ENCODE measurements at places on chromosomes 5 and 9.
A peak's percentile ranks its signal among the peaks of the same experiment; 100 is the strongest.

DNA sequence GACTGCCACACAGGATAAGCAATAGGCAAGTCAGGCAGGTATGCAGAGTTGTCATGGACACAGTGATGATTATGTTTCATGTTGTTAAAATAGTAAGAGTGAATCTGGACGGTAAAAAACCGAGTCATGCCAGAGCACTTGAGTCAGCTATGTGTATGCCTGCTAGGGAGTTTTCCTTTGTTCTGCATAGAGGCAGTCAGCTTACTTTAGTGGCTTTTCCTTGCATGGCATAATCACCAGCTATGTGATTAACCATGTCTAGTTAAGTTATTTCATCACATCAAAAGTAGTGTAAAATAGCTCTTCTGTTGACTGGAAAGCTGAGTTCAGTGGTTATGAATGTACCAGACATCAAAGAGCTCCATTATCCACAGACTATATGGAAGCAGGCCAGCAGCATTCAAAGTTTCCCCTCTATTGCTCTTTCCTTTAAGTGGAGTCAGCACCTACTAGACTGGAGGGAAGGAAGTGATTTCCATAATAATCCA, 989.8 kb downstream of the TLE1 start:
- no peak for DNase-seq

DNA sequence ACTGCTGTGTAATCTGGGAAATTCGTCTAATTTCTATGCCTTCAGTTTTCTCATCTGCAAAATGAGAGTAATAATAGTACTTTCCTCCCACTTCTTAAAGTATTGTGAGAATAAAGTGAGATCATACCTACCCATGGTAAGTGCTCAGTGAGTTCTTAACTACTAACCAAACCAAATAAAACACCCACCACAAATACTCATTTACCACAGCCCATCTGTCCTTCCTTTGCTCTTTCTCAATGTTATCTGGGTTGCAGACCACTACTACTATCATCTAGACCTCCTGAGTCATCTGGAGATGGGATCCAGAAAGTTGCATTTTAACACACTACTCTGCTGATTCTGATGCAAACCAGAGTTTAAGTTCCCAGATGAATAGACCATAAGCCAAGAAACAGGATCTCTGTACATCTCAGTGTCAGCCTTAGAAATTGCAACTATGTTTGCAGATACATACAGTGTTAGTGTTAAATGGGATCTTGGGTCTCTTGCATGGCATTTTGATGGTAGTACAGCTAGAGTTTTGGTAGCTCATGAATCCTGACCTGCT, 105.4 kb upstream of the ATP10B start:
- no peak for DNase-seq

DNA sequence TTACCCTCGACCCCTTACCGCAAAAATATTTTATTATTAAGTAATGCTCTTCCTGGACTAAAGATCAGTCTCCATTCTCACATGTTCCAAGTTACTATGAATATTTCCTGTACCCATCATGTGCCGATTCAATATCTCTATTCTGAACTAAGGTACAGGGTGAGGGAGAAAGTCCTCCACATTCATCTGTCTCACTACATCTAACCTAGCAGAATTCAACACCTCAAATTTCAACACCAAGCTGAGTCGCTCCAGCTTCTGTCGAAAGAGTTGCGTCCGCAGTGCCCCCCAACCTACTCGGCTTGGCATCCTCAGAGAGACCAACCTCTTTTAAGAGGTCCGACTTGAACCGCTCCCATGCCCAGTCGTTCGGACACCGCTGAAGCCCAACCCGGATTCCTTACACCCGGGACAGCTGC, 1.0 kb downstream of the CERT1 start:
- DNase-seq: peak; percentile 38

GRCh38 chr9:118008246-118008645, 304.0 kb downstream of the TLR4 start:
- DNase-seq: no peak

DNA sequence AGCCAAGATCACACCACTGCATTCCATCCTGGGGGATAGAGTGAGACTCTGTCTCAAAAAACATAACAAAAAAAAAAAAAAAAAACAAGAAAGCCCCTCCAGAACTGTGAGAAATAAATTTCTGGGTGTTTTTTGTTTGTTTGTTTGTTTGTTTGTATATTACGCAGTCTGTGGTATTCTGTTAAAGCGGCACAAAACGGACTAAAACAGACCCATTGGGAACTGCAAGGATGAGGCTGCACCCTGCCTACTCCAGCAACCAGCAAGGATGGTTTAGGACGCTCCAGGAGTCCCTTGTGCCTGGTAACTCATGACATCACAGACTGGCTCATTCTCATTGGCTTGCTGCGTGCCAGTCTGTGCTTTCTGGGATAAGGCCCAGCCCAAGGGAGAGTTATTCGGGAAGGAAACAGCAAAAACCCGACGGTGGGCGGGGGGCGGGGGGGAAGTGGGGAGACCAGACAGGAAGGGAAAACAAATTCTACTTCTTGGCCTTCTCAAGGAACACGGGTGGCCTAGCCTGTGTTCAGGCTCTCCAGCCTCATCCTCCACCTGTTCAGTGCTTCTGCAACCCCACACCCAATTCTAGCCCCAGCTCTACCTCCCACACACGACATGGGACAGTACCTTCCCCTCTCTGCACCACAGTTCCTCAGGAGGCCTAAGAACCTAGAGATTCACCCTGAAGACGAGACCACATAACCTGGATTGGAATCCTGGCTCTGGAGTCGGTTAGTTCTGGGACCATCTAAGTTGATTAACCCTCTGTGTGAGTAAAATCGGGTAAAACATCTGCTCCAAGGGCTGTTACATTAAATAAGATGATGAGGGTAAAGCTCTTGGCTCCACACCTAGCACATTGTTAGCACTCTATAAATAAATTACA, 2.8 kb downstream of the CD74 start:
- peak; percentile 92 for DNase-seq

- DNase-seq: no peak
Observed at GRCh38 chr5:139137697-139138096, 60.5 kb downstream of the SIL1 start.

- DNase-seq: peak; percentile 62
Observed at GRCh38 chr9:3526997-3527940, 1.5 kb upstream of the RFX3 start.

DNA sequence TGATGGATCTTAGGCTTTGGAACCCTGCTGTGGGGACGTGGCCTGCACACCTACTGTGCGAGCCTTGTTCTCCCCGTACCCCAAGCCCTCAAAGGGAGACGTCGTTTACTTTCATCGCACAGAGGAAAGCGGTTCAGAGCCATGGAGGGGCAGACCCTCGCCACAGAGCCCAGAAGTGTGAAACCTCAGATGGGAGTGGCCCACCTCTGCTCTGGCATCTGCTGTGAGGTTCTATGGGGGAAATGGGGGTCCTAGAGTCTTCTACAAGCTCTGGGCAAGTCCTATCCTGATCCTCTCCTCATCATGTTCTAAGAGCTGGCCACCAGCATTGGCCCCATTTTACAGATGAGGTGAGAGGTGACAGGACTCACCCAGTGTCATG, 3.7 kb upstream of the RNF44 start:
- no peak for DNase-seq

GRCh38 chr5:179451114-179451827, 99.1 kb upstream of the RUFY1 start:
- DNase-seq: no peak

GRCh38 chr9:76298521-76299144, 95.6 kb downstream of the RFK start:
- no peak for DNase-seq

DNA sequence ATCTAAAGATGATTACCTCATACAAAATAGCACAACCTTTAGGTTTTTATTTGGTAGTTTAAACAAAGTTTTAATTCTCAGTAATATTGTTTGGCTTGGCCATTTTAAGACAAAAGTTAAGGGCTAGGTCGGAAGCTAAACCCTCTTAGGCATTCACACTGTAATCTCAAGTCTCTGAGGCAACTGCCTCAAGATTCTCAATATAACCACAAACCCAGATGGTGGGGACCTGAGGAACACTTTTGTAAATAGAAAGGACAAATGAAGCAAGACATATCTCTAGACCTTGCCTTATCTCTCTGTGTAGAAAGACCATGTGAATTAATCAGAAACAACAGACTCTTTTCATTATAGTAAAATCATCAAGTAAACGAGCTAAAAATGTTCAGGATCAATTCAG, 500.2 kb upstream of the CDH6 start:
- no peak for DNase-seq

- DNase-seq: no peak
Observed at GRCh38 chr5:153572411-153573145, 82.1 kb downstream of the GRIA1 start.

- no peak for DNase-seq
Observed at GRCh38 chr5:127040796-127041520, 10.6 kb upstream of the MARCHF3 start.

DNA sequence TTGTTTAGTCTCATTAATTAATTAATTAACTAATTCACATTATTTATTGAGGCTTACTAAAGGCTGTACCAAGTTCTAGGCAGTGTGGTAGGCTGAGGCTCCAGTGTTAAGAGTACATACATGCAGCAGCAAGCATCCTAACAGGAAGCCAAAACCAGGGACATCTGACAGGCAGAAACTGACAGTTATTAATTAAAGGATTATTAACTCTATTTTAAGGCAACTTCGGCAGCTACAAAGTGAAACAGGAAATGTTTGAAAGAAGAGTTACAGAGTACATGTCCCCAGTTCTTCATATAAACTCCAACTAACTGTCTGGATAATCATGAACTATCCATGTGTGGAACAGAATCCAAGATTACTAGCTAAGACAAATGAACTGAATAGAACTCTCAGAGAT, 39.3 kb upstream of the GABRB2 start:
- no peak for DNase-seq

- DNase-seq: no peak
Observed at GRCh38 chr5:124253203-124253810, 493.1 kb downstream of the ZNF608 start.

- no peak for DNase-seq
Observed at GRCh38 chr5:157535042-157535865, 40.3 kb downstream of the ADAM19 start.

GRCh38 chr9:12718482-12719026, 25.4 kb downstream of the TYRP1 start:
- no peak for DNase-seq

DNA sequence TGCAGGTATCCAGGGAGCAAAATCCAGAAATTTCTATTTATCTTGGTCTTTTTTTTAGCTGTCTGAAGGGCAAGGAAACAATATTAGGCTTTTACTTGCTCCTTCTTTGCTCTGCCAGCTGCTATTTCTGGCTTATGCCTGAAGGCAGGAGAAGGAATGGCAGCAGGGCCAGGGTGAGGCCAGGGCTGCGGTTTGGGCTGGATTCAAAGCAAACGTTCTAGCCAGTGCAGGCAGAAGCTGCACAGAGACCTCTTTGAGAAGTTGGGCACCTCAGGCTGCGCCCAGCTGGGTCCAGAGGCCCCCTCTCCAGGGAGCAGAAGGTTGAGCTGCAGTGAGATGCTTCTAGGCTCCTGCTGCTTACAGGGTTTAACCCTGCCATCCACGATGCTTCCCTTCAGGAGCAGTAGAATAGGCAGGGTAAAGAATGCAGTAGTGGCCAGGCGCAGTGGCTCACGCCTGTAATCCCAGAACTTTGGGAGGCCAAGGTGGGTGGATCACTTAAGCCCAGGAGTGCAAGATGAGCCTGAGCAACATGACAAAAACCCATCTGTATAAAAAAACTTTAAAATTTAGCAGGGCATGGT, 201.2 kb downstream of the ADCY2 start:
- DNase-seq: no peak

DNA sequence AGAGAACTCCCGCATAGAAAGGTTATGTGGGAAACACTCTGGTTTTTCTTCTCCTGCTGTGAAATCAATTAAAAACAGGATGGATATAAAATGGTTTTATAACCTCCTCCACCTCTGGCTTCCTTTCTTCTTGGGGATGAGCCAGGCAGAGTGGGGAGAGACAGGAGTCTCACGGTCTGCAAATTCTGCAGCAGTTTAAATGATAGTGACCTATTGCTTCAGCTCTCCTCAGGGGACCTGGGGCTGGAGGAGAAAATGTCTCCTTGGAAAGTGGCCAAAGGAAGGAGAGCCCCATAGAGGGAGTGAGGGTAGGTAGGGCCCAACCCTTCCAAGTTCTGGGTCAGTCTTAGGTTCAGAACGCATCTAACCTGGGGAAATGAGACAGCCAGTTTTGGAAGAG, 118.8 kb downstream of the MTX3 start:
- no peak for DNase-seq

GRCh38 chr5:52783226-52783959, 4.3 kb upstream of the ITGA1 start:
- no peak for DNase-seq

- no peak for DNase-seq
Observed at GRCh38 chr9:134879664-134880483, 736 bp upstream of the FCN2 start.

DNA sequence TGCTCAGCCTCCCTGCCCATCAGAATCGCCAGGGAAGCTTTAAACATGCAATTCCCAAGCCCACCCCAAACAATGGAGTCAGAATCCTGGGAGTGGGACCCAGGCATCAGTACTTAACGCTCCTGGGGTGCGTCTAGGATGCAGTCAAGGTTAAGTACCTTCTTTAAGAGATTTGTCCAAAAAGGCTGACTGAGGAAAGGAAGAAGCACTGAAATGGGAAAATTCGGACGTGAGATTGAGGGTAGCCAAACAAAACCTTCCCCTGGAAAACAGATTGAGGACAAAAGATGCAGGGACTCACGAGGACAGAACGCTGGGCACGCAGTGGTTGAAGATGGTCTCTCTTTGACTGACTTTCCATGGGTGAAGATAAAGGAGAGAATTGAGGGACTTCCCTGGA, 143.5 kb downstream of the MTX3 start:
- DNase-seq: no peak

DNA sequence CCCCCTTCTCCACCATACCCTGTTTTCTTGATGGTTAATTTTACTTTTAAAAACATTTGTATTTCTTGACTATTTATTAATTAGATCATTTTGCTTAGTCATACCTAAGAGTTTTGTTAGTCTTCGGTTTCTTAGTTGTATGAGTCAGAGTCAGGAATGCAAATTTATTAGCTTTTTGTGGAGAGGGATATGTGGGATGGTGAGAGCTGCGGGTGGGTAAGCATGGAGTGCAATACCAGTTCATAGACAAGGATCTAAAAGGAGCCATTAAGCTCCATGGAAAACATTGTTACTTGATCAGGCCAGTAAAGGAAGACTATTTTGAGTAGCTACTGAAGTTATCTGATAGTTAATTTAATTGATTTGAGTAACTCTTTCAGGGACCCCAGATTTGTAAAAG, 77.5 kb downstream of the ZSWIM6 start:
- peak; percentile 79 for DNase-seq

- DNase-seq: no peak
Observed at GRCh38 chr9:18910916-18911315, 122.1 kb downstream of the SAXO1 start.

DNA sequence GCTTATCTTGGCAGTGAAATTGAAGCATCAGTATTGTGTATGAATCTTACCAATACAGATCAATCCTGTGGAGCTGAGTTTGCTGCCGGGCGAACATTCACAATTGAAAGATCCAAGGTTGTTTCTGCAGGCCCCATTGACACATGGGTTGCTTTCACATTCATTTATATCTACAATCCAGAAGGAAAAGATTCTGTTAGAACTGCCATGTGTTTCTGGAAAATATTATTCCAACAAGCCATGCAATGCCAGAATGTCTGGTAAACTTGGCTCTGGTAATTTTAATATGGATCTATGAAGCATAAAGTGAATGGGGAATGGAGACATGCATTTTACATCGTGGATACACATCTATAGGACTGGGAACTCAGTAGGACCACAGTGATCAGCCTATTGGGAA, 180.8 kb downstream of the FBN2 start:
- no peak for DNase-seq
